G401 (cell line): ENCODE measurements at places on chromosomes 2 and 18. TPM values are rescaled to one million over a fixed set of nuclear protein-coding genes. Genes with fewer than 3 reads are reported as not detected.

- DNase-seq, result no peak
These were observed 9.7 kb downstream of the WNT10A start for GRCh38 chr2:218890369-218890768.

Gene CYBRD1
- 21.7 and 26.2 TPM in 2 replicates for total RNA-seq

Gene PJVK
- total RNA-seq, result 0.98 and 3.4 TPM in 2 replicates

- peak; percentile 52 for DNase-seq
These were observed 32.8 kb downstream of the PKP4 start for GRCh38 chr2:158489366-158490112.

DNA sequence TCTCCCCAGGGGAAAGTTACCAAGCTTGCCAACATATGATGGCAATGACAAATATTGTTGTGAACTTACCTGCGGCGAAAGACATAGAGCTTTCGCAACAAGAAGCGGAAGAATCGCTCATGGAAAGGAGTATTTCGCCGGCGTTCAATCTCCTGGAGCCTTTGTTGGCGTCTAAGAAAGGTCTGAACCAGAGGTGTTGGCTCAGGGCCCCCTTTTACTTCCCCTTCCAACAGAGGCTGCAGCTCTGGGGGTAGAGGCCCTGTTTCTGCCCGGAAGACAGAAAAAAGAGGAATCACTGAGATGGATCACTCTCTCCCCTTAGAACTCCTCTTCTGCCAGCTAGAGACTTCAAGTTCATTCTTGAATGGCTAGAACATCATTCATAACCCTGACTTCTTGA lies 10.8 kb downstream of the GGCX start:
- no peak for DNase-seq

DNA sequence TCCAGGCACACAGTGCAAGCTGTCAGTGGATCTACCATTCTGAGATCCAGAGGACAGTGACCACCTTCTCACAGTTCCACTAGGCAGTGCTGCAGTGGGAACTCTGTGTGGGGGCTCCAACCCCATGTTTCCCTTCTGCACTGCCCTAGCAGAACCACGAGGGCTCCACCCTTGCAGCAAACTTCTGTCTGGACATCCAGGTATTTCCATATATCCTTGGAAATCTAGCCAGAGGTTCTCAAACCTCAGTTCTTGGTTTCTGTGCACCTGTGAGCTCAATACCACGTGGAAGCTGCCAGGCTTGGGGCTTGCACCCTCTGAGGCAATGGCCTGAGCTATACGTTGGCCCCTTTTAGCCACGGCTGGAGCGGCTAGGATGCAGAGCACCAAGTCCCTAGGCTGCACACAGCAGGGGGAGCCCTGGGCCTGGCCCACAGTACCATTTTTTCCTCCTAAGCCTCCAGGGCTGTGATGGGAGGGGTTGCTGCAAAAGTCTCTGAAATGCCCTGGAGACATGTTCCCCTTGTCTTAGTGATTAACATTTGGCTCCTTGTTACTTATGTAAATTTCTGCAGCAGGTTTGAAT lies 77.5 kb downstream of the MAP4K3 start:
- no peak for DNase-seq

GRCh38 chr2:70785137-70785911 lies 5.1 kb downstream of the FIGLA start:
- peak; percentile 79 for DNase-seq

Gene TMEM247
- total RNA-seq, result not detected in 2 replicates

Gene RESP18
- total RNA-seq, result not detected in 2 replicates

DNA sequence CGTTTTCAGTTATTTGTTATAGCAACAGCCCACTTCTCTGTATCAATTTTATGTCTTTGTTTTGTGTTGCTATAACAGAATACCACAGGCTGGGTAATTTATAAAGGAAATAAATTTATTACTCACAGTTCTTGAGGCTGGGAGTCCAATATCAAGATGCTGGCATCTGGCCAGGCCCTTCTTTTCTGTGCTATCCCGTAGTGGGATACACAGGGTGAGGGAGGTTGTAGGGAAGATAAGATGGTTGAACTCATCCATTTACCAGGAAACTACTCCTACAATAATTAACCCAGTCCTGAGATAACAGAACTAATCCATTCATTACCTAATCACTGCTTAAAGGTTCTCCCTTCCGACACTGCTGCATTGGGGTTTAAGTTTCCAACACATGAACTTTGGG lies 220.7 kb downstream of the TPGS2 start:
- no peak for DNase-seq

GRCh38 chr2:39735648-39736047 lies 43.4 kb downstream of the THUMPD2 start:
- DNase-seq, result no peak
